H9 (cell line): ENCODE measurements at places on chromosomes 2 and 18. TPM values are rescaled to one million over a fixed set of nuclear protein-coding genes. Genes with fewer than 3 reads are reported as not detected.

DNA sequence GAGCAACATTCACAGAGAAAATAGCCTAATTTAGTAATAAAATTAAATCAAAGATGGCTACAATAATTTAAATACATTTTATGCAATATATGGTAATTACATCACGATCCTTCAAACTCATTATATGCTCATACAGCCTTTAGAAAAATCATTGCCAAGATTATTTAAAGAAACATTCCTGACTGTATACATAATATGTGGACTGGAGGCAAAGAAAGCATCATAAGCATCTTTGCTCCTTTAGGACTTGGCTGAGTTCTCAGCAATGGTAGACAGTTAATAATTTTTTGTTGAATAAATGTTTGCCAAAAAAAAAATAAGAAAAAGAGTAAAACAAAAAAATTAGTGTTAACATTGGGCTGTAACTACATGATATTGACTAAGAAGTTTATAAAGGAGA, 26.9 kb downstream of the NCKAP5 start:
- DNase-seq, result no peak

DNA sequence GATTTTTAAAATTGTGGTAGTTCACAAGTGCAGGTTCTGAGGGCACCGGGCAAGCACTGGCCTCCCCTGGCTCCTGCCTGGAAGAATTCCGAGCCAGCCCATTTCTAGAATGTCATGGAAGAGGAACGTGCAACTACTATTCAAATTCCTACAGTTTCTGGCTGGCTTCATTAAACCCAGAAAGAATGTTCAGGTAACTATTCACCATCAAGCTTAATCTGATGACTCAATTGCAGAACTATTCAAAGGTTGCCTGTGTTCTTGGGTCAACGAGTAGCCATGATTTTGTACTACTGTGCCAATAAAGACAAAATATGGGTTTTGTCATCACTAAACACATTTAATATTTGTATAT, 14.3 kb upstream of the MFF start:
- DNase-seq, result no peak

- no peak for DNase-seq
These were observed 263.4 kb downstream of the PTPRM start for GRCh38 chr18:7830468-7830867.

GRCh38 chr2:201136889-201137321, 20.9 kb downstream of the CFLAR start:
- DNase-seq, result no peak

CAPN13 gene
- total RNA-seq, result 5.0 and 5.7 TPM in 2 replicates

DNA sequence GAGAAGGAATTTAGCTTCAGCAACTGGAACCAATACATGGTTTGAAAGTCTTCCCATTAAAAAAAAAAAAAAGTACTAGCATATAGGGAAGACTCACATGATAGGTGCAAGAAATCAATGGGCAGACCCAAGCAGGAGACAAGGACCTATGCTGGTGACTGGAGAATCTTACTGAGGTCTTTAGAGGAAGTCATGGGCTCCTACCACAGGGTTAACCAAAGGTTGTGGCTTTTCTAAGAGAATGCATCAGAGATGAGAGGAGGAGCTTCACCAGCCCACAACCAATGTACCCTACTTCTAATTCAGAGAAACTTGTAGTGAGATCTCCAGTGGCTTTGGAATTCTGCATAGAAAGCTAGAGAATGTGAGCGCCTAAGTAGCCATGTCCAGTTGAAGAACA, 207.4 kb downstream of the NCKAP5 start:
- DNase-seq, result no peak

TRIM43 gene
- total RNA-seq, result not detected in 2 replicates

DNA sequence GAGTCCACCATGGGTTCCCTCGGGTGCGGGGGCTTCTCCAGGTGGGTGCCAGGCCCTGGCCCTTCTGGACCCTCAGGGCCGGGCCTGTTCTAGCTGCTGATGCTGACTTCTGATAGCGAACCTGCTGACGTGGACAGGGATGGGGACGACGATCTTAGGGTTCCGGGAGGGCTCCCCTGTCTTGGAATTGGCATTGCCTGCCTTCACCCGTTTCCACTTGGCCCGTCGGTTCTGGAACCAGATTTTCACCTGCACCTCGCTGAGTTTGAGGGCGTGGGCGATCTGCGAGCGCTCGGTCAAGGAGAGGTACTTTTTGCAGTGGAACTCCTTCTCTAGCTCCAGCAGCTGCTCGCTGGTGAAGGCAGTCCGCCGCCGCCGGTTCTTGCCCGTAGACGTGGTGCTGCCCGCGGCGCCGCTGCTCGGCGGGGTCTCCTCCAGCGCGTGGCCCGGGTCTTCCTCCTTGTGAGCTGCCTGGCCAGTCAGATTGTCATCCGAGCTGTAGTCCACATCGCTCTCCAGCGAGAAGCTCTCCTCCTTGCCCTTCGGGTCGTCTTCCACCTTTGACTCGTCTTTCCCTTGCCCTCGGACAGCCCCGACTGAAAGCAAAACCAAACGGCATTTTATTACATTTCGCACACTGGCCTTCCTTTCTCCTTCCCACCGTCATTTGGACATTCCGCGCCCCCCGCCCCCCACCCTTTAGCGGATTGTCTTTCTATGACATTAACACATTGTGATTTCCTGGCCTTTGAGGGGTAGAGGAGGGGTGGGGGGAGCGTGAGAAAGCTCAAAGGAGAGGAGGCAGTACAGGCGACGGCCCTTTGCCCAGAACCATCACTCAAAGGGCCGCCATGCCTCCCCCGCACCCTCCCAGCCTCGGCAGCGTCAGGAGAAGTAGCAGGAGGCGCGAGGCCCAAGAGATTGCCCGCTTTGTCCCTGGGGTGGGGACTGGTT, 2.1 kb downstream of the GBX2 start:
- peak; percentile 65 for DNase-seq

DNA sequence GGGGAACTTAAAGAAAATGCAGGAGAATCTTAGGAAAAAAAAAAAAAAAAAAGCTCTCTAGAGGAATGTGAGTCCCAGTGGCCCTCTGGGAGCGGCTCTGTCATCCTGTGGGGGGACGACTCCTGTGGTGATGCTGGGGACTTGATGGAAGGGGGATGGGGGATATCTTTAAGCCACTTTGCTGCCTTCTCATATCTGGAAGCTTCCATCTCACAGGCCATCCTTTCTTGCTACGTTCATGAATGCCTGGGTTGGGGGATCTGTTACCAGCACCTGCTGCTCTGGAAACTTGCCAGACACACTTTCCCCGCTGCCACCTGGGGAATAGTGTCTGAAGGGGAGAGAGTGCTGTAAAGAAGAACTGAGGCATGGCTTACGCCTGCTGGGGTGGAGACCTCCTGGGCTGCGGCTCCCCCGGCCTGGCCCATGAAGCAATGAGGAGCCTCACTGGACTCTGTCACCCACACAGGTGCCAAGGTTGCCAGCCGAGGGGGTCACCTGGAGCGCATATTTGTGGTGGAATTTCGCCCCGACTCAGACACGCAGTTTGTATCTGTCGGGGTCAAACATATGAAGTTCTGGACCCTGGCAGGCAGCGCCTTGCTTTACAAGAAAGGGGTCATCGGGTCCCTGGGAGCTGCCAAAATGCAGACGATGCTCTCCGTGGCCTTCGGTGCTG, 92.8 kb downstream of the RTN4 start:
- DNase-seq, result no peak

FAM124B gene
- 0.83 and 0.94 TPM in 2 replicates for total RNA-seq

DNA sequence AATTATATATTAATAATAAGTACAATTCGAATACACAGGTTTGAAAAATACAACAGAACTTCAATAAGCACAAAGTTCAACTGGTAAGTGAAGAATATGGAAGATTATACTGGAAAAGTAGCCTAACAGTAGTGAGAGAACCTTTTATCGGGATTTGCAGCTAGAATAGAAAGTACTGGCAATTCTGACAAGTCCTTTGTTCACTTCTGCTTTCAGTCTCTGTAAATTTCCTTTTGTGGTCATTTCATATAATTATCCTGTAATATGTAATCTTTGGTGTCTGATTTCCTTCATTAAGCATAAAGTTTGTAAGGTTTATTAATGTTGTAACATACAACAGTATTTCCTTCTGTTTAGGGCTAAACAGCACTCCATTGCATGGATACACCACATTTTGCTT, 67.2 kb downstream of the CUL3 start:
- no peak for DNase-seq
